SW 1271 (cell line): ENCODE measurements at places on chromosomes 7 and 10.

DNA sequence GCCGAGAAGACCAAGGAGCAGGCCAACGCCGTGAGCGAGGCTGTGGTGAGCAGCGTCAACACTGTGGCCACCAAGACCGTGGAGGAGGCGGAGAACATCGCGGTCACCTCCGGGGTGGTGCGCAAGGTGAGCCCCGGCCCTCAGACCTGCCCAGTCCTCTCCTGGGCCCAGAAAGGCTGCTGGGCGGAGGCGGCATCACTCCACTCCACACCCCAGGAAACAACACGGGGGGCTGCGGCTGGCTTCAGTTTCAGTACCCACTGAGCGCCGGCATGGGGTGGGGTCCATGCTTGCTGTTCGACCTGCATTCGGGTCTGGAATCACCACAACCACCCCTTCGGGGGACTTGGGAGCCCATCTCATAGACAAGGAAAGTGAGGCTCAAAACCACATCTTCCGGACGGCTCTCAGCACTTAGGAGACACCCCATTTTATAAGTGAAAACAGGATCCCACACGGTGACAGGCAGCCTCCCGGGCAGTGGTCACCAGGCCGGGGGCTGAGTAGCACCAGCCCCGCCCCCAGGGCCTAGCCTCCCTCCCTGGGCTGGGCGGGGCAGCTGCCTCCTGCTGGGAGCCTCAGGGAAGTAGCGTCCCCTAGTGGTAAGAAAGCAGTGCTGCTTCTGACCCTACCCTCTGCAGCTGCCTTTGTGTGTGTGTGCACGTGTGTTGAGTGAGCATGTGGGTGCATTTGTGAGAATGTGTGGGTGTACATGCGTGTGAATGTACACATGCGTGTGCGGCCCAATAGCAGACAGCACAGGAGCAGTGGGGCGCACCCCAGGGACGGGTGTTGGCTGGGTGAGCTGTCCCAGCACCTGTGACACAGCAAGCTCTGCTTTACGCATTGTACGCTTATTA lies 1.8 kb downstream of the SNCG start:
- peak; percentile 29 for DNase-seq

DNA sequence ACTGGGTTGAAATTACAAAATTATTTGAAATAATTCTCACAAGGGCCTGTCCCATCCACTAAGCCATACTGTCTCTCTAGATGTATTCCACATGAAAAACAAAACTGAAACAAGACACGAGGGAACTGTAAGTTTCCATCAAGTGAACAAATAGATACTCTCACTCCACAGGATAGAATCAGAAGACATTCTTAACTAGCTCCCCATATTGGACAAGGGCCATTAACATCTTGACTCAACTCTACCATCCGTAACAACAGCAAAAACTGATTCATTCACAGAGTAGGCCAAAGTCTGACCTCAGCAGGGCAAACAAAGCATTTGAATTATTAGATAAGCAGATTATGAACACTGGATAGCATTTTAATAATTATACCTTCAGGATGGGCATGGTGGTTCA lies 29.1 kb downstream of the UBE2H start:
- no peak for DNase-seq

DNA sequence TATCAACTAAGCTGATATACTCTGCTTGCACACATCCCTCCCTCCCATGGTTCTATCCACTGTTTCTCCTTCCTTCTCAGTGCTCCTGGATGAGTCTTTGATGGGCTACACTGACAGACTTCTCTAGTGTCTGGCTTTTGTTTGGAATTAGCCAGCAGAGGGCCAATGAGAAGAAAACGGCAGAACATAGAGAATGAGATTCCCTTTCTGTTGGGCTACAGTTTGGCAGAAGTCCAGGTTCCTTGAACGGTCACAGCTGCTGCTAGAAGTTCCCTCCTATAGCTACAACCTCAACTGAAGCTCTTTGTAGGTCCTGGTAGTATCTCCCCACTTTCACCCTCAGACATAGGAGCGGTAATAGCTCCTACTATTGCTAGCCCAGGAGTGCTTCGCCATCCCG lies 251.1 kb upstream of the LRRN3 start:
- DNase-seq = no peak

- DNase-seq = no peak
Observed at GRCh38 chr7:2529161-2530070, 9.8 kb downstream of the LFNG start.

DNA sequence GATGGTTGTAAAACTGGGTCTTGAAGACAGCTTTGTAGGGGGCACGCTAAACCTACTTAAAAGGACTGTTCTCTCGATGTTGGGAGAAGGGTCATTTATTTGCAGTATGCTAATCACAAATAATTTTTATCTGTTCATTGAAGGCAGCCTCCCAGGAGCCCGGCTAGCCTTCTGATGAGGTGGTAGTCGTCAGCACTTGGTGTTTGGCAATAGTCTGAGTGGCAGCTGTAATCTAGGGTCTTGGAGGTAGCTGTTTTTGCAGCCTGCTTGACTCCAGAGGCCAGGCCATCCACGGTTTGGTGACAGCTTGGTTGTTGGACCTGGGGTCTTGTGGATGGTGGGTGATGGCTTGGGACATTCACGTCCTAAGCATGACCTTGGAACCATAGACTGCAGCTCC lies 2.2 kb downstream of the GTF2IRD1 start:
- no peak for DNase-seq

GRCh38 chr10:111973306-111973705 lies 210.3 kb downstream of the GPAM start:
- no peak for DNase-seq

DNA sequence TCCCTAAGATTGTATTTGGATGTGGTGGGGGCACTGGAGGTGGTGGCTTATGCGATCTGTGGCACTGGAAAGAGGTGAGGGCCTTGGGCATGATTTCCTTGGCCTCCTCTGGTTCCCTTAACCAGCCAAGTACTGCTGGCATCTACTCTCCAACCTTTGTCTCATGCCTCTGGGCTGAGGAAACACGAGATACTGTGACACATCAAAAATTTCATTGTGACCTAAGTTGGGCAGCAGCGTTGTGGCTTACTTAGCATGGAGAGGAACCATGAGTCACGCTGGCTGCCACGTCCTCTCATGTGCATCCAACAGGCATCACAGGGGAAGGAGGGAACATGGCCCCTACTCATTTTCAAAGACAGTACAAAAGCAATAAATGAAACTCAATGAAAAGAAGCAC lies 29.7 kb upstream of the GSDME start:
- peak; percentile 72 for DNase-seq

DNA sequence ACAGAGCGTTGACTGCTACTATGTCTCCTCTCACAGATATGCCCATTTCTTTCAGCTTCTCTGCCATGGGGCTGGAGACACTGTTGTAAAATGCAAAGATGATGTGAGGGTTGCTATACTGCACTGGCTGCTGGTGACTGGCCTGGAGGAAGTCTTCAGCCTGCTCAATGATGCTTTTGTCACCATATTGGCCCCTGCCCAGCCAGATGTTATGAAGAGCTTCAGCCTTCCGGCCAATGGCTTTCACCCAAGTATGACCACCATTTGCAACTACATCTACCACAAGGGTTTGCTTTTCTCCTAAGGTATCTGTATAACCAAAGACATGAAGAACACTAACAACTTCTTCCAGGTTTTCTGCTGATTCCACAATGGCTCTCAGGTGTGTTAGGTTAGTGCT lies 1.6 kb downstream of the C7orf25 start:
- DNase-seq = no peak

DNA sequence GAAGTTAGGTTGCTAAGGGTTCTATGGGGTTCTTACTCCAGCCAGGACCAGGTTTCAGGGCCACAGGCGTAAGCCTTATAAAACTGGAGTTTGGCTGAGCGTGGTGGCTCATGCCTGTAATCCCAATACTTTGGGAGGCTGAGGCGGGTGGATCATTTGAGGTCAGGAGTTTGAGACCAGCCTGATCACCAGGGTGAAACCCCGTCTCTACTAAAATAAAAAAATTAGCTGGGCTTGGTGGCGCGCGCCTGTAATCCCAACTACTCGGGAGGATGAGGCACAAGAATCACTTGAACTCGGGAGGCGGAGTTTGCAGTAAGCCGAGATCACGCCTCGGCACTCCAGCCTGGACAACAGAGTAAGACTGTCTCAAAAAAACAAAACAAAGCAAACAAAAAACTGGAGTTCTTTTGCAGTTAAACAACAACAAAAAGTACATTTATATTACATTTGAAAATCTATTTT lies 347 bp upstream of the RRP12 start:
- no peak for DNase-seq

DNA sequence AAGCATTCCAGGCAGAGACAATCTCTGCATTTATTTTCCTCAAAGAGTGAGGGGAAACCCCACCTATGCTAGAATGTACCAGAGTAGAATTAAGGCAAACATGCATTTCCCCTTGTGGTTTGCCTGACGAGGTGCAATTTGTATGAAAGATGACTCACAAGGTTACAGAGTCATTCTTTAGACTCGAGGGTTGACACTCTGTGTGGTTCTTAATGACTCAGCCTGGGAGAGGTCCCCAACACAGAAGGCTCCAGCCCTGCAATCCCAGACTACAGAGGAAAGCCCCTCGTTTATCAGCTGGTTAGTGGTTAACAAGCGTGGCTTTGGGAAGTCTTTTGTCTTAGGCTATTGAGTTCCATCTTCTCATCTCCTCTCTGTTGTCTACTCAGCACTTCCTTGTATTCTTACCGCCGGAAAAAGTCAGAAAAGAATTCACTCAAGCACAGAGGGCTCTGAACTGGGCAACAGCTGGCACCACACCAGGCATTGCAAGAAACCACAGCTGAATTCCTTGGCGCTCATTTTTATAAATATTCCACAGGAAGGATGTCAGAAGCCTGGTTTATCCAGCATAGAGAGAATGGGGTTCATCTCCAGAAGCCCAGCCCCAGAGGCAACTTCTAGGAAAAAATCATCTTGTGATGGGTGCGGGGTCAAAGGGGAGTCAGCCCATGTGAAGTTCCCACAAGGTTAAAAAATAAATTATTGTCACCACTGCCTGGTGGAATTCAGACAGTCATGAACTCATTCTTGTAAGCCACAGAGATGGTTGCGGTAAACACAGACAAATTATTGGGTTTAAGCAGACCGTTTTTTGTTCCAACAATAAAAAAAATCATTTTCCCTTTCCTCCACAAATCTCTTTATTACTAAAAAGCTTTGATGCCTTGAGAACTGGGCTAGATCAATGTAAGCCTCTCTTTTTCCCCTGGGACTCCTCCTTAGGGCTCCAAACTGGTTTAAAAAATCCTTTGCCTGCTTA lies 24.5 kb upstream of the SVIL start:
- peak; percentile 100 for DNase-seq

DNA sequence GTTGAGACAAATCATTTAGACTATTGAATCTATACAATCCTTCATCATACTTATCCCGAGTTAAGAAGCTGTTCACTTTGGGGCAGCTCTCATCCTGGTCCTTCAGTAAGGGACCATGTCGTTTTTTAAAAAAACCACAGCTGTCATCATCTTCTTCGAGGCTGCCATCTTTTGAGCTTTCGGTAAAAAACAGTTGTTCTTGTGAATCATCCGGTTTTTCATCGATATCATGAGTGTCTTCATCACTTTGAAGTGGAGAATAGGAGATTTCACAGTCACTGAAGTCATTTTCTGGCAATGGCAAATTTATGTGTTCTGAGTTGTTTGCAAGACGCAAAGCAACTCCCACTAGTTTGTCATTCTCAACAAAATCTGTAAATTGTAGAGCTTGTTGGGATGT lies 3.9 kb downstream of the DCLRE1A start:
- no peak for DNase-seq
